AG08395 (cell line): ENCODE measurements at places on chromosomes 2 and 18.
A peak's percentile ranks its signal among the peaks of the same experiment; 100 is the strongest.

DNA sequence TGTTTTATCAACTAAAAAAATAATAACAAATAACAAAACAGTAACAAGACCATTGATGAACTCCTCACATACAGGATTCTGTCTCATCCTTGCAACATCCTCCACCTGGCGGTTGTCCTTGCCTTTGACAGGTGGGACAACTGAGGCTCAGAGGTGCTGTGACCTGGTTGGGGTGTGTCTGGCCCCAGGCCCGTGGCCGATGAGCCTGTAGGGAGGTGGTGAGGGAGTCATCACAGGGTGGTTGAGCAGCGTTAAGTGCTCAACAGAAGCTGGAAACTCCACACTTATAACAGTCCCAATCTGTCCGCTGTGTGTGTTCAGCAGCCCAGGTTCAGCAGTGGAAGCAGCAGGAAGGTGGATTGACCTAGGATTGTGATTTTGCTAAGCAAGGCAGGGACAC lies 131.6 kb upstream of the RAB12 start:
- DNase-seq, result no peak

GRCh38 chr18:4068552-4069158 lies 386.5 kb downstream of the DLGAP1 start:
- DNase-seq, result peak; percentile 59

DNA sequence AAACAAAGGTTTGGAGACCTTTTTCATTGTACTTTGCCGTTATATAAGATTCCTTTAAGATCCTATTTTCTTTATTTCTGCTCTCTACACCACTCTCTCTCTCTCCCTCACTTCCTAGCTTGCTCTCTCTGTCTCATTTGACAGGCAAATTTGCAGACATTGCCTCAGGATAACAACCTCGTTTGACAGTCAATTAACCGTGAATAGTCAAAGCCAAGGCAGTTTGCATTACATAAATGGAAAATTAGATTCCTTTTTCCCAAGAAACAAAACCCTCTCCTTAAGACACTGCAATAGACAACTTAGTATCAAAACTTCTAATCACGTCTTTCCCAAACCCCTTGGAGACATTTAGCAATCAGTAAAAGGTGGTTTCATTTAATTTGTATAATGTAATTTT lies 7.4 kb downstream of the SKOR2 start:
- DNase-seq, result no peak

- no peak for DNase-seq
Measured at GRCh38 chr2:106156305-106157296, 37.5 kb downstream of the UXS1 start.

- DNase-seq, result peak; percentile 79
Measured at GRCh38 chr2:113842919-113843736, 46.8 kb upstream of the ACTR3 start.

- no peak for DNase-seq
Measured at GRCh38 chr2:188588235-188588634, 296.6 kb downstream of the GULP1 start.
